Femur (tissue), 1 donor: ENCODE measurements at places on chromosomes 11 and 22.
A peak's percentile ranks its signal among the peaks of the same experiment; 100 is the strongest.

GRCh38 chr11:64705501-64705900 lies 17.5 kb downstream of the NRXN2 start:
- DNase-seq: no peak

- DNase-seq: peak; percentile 36
These were observed 25.9 kb upstream of the HTATIP2 start for GRCh38 chr11:20337526-20338154.

DNA sequence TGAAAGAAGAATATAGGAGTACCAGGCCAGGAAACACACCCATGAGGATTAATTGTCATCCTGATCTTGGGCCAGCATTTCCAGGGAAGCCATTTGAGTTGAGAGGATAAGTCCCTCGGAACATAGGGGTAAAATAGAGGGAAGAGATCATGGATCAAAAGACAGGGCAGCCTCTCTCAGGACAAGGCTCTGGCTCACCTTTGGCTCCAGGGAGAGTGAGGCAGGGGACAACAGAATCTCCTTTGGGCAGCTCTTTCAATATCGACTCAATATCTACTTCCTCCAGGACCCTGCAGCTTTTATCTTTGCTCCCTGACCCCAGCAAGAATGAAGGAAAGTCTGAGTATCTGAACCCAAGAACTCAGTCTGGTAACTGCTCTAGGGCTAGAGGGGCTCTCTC lies at the start of gene OR2AG1:
OR2AG1 (plus strand) TSS at position 301 of the 400 bp plus-strand sequence. CDS start 2,018 bp downstream, outside the sequence.
- DNase-seq: no peak

GRCh38 chr11:70207531-70208131 lies 4.5 kb downstream of the FADD start:
- DNase-seq: no peak
